ENCODE measurements at places on chromosomes 1 and 21. TPM values are rescaled to one million over a fixed set of nuclear protein-coding genes. Genes with fewer than 3 reads are reported as not detected.

The NPHS2 gene
- total RNA-seq: not detected

The LCK gene
- total RNA-seq: 228 TPM

The CD101 gene
- total RNA-seq: 0.26 TPM

The CELA3A gene
- not detected for total RNA-seq

The CD1E gene
- total RNA-seq: not detected

Measured in activated T-helper 17 cell treated with anti-CD3 and anti-CD28 coated beads, Interleukin-2, amount 50 U/mL, for 72 hours (primary cell).